ENCODE measurements at places on chromosomes 7 and 10.

DNA sequence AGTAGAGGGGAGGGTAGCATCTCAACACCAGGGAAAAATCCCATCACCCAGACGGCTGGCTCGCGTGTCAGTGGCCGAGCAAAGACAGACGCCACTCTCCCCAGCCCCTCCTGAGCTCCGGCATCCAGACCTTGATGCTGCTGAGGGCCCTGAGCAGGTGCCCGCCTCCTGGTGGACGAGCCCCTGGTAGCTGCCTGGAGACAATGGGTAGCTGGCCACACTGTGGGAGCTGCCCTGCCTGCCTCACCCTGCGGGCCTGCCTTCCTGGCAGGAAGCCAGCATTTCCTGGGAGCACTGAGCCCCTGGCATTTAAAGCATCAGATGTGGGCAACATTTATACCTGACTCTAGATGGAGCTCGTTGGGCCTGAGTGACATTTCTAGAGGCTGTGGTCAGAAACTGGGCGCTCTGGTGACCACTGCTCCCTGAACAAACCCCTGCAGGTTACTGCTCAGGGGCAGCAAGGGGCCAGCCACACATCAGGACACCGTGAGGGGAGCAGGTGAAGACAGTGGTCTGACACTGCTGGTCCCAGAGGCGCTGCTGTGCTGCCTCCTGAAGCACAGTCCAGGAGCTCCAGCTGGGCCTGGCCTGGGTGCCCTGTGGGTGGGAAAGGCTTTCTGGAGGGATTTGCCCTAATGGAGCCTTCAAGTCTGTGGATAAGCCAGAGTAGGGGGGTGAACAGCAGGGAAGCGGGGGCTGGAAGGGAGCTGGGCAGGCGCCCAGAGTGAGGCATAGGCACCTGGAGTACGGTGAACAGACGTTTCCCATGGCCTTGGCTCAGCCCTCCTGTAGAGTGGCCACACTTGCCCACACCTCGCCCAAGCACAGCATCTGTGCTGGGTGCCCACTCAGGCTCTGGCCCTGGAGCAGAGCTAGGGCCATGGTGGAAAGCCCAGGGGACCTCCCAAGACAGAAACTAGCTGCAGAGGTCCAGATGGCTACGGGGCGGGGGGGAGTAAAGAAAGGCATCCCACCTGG, 138.7 kb downstream of the MAPK8 start:
- no peak for DNase-seq

GRCh38 chr10:2858452-2858851, 208.9 kb upstream of the PFKP start:
- DNase-seq = no peak

DNA sequence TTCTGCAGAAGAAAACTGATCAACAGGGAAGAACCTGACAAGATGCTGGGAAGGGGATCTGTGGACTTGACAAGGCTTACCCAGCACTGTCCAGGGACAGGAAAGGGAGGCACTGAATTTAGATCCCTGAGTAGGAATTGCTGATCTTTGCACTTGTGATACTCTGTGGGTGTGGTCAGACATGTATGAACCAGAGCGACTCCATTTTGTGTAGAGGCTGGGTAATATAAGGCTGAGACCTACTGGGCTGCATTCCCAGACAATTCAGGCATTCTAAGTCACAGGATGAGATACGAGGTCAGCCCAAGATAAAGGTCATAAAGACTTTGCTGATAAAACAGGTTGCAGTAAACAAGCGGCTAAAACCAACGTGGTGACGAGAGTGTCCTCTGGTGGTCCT, 60.7 kb downstream of the CCDC3 start:
- DNase-seq = no peak

DNA sequence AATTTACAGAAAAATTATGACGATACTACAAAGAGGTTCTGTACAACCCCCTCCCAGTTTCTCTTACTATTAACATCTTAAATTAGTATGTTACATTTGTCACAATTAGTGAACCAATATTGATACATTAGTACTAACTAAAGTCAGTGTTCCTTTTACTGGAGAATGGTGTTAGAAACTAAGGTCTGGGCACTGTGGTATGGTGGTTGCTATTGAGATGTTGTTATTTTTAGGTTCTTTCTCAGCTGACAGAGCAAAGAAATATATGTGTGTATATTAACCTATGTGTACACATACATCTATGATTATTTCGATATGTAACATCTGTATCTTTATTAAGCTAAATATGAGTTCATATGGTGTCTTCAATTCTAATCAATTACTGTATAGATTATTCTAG, 11.7 kb upstream of the CFTR start:
- no peak for DNase-seq

GRCh38 chr7:117567781-117568180, 88.0 kb downstream of the CFTR start:
- DNase-seq = no peak

DNA sequence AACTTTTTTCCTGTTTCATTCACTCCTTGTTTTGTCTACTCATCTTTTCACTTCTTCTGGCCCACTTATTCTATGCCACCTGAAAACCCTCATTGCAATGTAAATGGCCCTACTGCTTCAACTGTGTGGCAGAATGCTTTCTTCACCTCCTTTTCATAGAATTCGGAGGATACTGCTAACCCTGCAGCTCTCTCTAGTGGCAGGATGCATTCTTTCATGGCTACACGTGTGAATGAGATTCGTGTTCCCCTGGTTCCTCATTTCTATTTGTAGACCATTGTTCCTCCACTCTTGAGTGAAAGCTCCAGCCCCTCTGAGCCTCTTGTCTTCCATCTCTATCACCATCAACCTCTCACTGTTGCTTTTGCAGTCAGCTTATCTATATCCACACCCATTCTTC, 20.9 kb upstream of the CYP26C1 start:
- no peak for DNase-seq

GRCh38 chr7:33185786-33186185, 56.4 kb downstream of the BBS9 start:
- DNase-seq = peak; percentile 48

DNA sequence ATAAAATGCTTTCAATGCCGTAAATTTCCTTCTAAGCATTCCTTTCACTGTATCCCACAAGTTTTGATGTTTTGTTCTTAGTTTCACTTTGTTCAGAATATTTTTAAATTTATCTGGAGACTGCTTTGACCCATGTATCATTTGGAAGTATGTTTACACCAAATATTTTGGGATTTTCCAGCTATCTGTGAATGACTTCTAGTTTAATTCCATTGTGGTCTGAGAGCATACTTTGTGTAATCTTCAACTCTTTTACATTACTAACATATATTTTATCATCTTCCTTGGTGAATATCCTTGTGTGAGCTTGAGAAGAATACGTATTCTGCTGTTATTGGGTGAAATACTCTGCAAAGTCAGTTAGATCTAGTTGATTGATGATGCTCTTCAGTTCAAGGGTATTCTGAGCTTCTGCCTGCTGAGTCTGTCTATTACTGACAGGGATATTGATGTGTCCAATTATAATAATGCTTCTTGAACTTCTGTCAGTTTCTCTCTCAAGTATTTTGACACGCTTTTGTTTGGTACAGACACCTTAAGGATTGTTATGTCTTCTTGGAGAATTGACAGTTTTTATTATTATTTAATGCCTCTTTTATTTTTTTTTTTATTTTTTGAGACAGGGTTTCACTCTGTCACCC, 31.6 kb downstream of the MKLN1 start:
- no peak for DNase-seq

GRCh38 chr7:158408318-158408920, 179.2 kb downstream of the PTPRN2 start:
- DNase-seq = no peak

DNA sequence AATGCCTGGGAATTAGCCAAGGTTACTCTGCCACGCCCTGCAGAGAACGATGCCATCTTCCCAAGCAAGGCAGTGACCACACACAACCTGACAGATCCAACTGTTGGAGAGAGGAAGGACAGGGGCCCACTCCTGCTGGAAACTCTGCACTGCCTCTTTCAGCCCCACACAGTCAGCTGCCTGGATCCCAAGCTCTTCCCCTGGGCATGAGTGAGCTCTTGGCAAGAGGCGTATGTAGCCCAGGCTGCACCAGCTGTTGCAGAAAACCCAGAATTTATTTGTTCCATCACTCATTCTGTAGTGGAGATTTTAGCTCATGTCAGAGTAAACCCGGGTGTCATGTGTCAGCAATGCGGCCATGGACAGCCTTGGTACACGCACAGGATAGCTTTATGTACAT, 135.1 kb upstream of the TRIM24 start:
- no peak for DNase-seq

DNA sequence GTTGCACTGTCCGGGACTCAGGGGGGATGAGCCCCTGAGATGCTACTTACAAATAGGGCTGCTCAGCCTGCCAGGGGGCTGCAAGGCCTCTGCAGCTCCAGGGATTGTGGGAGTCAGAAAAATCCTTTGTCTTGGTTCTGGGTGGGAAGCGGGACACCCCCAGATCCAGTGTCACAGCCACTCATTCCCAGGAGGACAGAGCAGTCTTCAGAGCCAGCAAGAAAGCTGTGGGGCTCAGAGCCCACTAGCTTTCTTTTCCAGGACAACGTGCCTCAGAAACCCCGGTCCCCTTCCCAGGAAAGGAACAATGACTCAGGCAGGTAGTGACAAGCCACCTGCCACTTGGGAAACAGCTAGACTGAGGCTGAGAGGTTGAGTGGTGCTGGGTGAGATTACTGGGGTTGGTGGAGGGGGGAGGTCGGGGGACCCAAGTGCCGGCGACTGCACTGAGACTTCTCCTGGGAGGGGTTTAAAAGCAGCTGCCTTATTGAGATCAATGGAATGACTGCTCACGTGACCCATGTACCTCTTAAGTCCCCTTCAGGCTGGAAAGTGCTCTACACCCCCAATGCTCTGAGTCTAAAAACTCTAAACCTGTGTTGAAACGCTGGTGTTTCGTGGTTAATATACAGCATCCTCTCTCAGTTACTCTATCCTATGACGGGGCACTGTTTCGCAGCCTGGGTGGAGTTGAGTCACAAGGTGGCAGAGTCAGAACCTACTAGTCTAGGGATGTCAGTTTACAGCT, 123.6 kb downstream of the UBE2H start:
- no peak for DNase-seq
